ENCODE measurements at places on chromosomes 3 and 15.

- DNase-seq: no peak
These were observed 29.3 kb upstream of the SH3BP5 start for GRCh38 chr3:15361494-15362214.

DNA sequence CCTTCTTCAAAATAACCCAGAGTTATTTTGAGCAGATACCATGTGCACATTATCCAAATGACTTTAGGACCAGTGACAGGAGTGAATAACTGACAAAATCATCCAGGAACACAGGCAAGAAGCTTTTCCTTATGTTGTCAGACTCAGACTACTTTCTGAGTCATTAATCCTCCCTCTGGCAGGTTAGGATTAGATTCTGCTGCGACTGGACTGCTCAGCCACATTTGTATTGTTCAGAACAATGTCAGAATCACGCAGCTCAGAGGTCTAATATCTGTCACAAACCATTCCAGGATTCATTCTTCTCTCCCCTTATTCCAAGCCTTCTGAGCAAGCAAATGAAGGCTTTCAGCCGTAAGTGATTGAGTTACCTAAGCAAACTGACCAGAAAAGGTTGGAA lies 34.8 kb upstream of the FAM174B start:
- no peak for DNase-seq

- no peak for DNase-seq
These were observed 195.6 kb downstream of the TCF12 start for GRCh38 chr15:57114070-57114469.

GRCh38 chr3:153319705-153320554 lies 157.9 kb downstream of the RAP2B start:
- no peak for DNase-seq

DNA sequence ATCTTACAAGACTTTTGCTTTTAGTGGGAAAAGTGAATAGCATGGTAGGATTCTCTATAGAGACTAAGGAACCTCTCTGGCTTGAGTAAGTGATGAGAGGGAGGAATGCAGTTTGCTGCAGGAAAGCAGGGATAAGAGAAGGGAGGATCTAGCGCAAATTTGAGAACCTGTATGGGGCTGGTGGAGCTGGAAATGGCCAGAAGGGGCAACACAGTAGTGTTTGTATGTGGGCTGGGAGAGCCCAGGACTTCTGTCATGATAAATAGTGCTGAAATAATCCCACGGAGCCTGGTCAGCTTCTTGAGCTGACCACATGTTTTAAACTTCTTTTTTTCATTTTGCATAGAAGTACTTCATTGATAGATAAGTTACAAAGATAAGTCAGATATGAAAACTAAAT lies 11.2 kb upstream of the SHC4 start:
- no peak for DNase-seq

DNA sequence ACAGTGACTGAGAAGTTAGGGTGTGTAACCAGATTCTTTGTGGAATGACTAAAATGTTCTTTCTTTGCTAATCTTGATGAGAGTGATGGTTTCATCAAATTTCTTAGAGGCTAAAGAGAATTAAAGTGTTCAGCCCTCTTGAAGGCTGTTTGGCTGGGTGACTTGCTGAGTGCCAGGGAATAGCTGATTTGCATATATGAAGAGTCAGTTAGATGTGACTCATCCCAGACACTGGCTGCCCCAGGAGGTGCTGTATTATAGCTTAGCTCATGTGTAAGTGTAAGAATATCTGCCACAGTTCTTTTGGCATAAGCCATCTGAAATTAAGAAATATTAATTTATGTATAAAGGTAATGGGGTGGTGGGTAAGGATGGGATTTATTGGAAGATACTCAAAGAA lies 535.1 kb downstream of the NLGN1 start:
- no peak for DNase-seq

All from cortex of kidney (tissue), 1 donor.